ENCODE measurements at places on chromosomes 13 and 19.

GRCh38 chr13:29539856-29540255, 55.6 kb downstream of the SLC7A1 start:
- DNase-seq, result no peak

GRCh38 chr13:40916207-40916998, 102.7 kb downstream of the ELF1 start:
- no peak for DNase-seq

- DNase-seq, result no peak
Measured at GRCh38 chr13:95207769-95208366, 93.4 kb downstream of the ABCC4 start.

GRCh38 chr19:53910170-53910518, 1.1 kb downstream of the CACNG7 start:
- no peak for DNase-seq

GRCh38 chr19:28881616-28882015, 331.3 kb downstream of the UQCRFS1 start:
- no peak for DNase-seq

- no peak for DNase-seq
Measured at GRCh38 chr13:57314897-57315520, 148.0 kb downstream of the PRR20E start.

GRCh38 chr13:26488236-26489003, 69.1 kb upstream of the WASF3 start:
- DNase-seq, result no peak

- no peak for DNase-seq
Measured at GRCh38 chr13:37014609-37015008, 14.0 kb downstream of the EXOSC8 start.

DNA sequence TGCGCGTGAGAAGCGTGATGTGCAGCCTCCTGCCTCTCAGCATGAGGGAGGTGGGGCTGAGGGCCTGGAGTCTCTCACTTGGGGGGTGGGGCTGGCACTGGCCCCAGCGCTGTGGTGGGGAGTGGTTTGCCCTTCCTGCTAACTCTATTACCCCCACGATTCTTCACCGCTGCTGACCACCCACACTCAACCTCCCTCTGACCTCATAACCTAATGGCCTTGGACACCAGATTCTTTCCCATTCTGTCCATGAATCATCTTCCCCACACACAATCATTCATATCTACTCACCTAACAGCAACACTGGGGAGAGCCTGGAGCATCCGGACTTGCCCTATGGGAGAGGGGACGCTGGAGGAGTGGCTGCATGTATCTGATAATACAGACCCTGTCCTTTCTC, 8.7 kb downstream of the CD177 start:
- DNase-seq, result no peak

GRCh38 chr13:100464006-100464405, 124.6 kb downstream of the GGACT start:
- DNase-seq, result no peak

GRCh38 chr13:36606060-36606459, 67.8 kb upstream of the SERTM1 start:
- no peak for DNase-seq

GRCh38 chr19:12093777-12094176, 29.2 kb downstream of the ZNF844 start:
- no peak for DNase-seq

DNA sequence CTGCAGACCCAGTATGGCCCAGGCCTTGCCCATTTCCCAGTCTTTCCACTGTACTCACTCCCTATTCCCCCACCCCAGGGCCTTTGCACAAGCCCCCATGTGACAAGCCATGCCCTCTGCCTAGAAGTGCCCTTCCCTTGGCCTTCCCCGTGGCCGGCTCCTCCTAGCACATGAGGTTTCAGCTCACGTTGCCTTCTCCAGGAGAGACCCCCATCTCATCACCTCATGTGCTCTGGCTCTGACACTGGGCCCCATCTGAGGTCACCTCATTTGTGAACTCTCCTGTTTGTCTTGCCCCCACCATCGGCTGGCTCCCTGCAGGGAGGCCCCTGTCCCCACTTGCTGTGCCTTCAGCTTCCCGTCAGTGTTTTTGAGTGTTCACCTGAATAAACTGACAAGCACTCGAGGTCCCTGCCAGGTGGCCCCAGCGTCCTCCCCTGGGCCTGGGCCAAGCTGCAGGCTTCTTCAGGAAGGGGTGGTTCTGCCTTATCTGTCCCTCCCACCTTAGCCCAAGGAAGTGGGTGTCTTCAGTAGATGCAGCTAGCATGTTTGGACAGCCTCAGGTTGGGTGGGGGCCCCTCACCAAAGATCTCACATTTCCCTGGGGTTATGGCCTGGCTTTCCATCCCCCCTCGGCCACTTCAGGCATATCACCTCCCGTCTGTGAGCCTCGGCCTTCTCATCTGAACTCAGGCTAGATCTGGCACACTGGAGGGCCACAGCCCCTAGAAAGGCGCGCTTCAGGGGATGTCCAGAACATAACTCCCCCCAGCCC, 3.8 kb upstream of the SLC25A42 start:
- no peak for DNase-seq

DNA sequence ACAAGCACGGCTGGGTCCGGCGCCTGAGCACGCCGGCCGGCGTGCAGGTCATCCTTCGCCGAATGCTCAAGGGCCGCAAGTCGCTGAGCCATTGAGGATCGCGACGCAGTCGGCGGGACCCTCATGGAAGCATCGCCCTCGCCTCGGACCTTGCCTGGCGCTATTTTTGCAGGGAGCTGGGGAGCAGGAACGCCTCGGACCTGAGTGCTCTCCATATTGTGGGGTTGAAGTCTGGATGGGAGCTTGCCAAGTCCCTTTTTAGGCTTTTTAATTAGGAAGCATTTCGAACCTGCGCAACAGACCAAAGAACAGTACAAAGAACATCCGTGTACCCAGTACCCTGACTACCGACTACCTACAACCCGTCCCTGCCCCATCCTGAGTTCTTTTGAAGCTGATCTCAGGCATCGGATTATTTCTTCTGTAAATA, 628 bp downstream of the MRPL34 start:
- no peak for DNase-seq
